ENCODE measurements at places on chromosomes 1 and 21. TPM values are rescaled to one million over a fixed set of nuclear protein-coding genes. Genes with fewer than 3 reads are reported as not detected.

The CFHR3 gene
- not detected for total RNA-seq

The ADGRL4 gene
- total RNA-seq = 170 TPM

The SLC37A1 gene
- total RNA-seq = 13.6 TPM

The SIK1 gene
- 0.34 TPM for total RNA-seq

The B4GALT2 gene
- 93.8 TPM for total RNA-seq

The MAP10 gene
- 1.3 TPM for total RNA-seq

The TRIM67 gene
- total RNA-seq = 0.58 TPM
